ENCODE measurements at places on chromosomes 5 and 9.

- DNase-seq, result no peak
These were observed 43.7 kb downstream of the CDH6 start for GRCh38 chr5:31237174-31237573.

DNA sequence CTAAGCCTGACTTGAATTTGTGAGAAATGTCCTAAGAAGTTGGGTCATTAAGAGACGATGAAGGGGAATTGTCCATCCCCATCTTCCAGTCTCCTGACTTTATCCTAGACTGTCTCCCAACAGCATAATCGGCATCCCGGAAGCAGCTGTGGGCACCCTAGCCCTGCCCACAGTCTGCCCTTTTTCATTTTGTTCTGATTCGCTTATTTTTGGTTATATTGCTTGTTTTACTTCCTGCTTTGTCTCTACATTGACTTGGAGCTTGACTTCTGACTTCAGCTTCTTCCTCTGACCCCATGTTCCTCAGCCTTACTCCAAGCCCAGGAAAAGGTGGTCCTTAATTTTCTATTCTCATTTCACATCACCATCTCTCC lies 41.8 kb downstream of the UGCG start:
- peak; percentile 34 for DNase-seq

- peak; percentile 24 for DNase-seq
These were observed 296.5 kb downstream of the MAST4 start for GRCh38 chr5:66892716-66893115.

DNA sequence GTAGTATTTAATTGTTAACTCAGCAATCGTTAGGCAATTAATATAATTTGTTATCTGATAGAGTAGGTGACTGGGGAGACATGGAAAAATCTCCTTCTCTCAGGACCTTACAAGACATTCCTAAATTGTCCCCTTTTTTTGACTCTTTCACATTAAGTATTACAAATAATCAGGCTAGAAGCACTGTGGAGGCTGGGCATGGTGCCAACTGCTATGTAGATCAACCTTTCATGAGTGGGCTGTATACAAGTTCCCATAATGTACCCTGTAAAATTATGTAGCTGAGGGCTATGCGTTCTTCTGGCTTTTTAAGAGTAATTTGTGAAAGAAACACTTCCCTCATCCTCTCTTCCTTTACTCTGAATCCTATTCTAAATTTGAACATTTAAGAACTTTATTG lies 140.2 kb downstream of the NFIB start:
- no peak for DNase-seq

DNA sequence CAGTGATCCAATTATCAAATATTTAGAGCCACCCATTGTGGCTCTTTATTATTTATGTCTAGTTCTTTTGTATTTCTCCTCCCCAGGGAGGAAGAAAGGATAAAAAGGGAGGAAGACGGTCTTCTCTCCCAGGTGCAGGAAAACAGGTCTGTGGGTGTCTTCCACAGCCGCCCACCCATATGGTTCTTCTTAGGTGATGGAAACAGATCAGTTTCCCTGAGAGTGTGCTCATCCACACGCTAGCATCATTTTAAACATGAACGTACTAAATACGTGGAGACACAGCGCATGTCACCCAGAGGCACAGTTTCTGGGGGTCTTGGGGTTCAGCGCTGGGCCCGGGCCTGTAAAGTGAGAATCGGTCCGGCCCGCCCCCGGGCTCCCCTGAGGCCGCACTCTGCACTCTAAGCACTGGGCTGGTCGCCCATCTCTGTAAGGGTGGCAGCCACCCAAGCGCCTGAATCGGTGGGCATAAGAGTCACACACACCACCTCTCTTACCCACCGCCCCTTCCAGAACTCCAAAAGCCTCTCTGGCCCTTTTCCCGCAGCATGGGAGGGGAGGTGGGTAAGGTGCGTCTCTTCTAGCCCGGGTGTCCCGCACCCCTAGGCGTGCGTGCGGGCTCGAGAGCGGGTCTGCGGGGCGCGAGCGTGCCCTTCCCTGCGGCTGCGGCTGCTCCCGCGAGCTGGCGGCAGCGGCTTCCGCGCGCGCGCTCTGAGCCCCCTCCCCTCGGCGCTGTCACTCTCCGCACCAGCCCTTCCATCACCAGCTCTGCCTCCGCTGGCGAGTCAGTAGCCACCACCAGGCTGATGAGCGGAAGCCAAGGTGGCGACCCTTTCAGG lies 1.3 kb downstream of the PTCH1 start:
- DNase-seq, result no peak
